ENCODE measurements at places on chromosomes 3 and 15.

GRCh38 chr3:62975566-62975965 is 100.3 kb upstream of the CADPS start:
- DNase-seq, result no peak

GRCh38 chr3:48042071-48042760 is 26.0 kb upstream of the MAP4 start:
- no peak for DNase-seq

DNA sequence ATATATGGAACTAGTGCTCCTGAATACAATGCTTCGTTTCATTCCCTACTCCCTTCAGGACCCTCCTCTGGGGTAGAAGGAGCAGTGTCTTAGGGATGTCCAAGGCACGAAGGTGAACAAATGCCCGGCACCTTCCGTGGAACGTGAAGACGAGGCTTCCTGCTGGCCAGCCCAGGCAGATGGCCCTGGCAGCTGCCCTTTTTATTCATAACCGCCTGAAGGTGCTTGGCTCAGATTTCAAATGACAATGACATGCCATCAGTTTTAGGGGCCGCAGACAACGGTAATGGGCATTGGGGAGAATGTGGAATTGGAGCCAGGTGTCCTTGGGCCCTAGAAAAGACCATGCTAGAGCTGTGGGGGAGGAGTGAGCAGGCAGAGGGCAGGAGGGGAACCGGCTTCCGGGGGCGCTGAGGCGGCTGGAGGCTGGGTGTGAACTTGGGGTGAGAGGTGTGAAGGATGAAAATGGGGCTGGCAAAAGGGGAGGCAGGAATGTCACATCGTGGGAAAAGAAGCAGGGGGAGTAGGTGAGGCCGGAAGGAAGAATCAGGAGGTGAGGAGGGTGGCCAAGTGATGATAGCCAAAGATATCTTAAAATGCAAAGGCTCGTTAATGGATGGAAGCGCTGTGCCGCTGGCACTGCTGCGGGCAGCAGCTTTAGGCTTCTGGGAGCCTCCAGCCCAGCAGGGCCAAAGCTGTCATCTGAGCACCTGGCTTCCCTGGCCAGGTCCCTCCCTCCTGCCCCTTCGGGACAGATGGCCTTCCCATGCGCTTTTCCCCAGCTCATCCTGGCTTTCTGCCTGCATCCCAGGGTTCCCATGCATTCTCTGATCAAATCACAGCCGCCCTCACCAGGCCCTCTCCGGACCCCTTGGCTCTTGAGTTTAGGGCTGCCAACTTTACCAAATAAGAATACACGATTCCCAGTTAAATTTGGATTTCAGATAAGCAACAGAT is 93.7 kb downstream of the TMEM266 start:
- DNase-seq, result no peak

DNA sequence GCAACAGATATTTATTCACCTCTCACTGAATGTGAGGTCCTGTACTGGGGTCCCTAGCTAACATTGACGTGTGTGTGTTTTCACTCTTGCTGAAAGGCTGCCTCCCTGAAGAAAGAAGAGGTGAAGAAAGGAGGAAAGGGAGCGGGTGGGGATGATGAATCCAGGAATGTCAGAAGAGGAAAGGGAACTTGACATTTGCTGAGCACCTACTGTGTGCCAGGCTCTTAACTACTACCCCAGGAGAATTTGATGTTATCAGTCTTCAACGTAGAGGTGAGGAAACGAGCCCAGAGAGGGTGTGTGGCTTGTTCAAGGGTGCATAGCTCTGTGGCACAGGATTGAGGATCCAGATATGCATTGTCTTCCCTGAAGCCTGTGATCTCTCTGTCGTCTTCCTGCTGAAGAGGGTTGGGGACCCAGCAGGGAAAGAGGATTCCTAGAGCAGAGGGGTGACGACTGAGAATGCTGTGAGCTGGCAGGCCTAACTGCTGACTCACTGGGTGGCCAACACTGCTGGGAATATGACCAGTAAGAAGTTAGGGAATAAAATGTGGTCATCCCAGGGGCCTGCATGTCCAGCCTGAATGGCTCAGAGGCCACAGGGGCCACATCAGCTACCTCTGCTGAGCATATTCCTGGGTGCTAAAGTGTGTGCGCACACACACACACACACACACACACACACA is 6.6 kb upstream of the ATP2B2 start:
- DNase-seq, result no peak

DNA sequence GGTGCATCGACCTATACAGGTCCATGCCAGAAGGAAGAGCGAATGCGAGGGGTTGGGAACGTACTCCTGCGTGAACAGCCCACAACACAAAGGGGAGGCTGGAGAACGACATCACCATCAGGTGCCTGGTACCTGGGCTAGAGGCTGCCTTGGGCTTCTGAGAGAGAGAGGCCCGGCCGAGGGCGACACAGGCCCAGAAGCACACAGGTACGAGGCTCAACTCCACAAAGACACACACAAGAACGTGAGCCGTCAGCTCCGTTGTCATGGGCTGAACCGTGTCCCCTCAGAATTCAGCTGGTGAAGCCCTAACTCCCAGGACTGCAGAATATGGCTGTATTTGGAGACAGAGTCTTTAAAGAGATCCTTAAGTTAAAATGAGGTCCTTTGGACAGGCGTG is 134.3 kb downstream of the ATP10A start:
- DNase-seq, result no peak

DNA sequence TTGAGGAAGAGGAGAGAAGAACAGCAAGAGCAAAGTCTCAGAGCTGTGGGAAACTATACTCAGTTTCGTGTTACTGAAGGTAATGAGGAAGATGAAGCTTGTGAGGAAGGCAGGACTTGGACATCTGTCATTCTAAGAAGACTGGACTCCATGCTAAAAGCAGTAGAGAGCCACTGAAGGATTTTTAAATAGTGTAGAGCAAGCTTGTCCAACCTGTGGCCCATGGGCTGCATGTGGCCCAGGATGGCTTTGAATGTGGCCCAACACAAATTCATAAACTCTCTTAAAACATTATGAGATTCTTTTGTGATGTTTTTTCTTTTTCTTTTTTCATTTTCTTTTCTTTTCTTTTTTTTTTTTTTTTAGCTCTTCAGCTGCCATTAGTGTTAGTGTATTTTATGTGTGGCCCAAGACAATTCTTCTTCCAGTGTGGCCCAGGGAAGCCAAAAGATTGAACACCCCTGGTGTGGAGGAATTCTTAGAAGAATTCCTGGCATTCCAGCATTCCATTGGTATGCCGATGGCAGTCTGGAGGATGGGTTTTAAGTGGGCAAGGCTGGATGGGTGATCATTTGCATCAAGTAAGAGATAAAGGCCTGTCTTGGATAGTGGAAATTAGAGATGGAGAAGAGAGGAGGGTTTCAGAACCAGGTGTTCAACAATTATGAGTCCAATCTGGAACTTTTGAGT is 6.9 kb upstream of the NFKBIZ start:
- DNase-seq, result no peak

DNA sequence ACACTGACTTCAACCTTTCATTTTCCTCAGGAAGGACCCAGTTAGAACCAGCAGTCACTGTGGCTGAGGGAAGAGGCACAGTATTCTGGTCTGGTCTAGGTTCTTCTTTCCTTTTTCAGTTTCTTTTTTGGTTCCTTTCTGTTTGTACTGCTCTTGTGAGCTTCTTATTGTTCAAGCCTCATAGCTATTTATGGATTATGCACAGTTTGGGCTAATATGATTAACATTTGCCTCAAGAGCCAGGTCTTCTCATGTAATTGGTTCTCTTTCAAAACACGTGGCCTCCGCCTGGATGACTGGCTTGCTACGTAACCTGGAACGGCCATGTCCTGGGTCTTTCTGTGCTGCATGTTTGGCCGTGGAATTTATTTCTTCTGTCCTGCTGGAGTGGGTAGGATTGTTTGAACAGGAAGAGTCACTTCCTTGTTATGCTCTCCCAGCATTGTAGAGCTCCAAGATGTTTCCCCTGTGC is 43.3 kb downstream of the RBMS3 start:
- DNase-seq, result no peak
